ENCODE measurements at places on chromosomes 13 and 19.

DNA sequence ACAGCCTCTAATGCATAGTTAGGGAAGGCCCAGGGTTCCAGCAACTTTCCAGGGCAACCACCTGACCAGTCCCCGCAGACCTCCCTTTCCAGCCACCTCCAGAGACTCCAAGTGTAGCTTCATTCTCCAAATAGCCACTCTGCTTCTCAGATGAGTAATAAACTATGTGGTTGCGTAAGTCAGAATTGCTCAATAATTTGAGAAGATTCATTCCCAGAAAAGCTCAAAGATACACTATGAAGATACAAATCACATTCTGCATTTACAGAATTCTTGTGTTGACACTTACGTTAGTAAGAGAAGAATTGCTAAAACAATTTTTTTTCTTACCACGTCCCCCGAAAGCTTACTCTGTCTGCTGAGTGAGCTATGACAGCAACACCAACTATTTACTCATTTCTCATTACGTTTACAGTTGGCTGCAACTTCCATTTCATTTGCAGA lies 8.2 kb upstream of the LATS2 start:
- peak; percentile 31 for DNase-seq

- DNase-seq = no peak
Observed at GRCh38 chr19:37346091-37346490, 24.8 kb upstream of the ZNF527 start.

GRCh38 chr13:97851269-97851668 lies 102.2 kb upstream of the IPO5 start:
- no peak for DNase-seq

DNA sequence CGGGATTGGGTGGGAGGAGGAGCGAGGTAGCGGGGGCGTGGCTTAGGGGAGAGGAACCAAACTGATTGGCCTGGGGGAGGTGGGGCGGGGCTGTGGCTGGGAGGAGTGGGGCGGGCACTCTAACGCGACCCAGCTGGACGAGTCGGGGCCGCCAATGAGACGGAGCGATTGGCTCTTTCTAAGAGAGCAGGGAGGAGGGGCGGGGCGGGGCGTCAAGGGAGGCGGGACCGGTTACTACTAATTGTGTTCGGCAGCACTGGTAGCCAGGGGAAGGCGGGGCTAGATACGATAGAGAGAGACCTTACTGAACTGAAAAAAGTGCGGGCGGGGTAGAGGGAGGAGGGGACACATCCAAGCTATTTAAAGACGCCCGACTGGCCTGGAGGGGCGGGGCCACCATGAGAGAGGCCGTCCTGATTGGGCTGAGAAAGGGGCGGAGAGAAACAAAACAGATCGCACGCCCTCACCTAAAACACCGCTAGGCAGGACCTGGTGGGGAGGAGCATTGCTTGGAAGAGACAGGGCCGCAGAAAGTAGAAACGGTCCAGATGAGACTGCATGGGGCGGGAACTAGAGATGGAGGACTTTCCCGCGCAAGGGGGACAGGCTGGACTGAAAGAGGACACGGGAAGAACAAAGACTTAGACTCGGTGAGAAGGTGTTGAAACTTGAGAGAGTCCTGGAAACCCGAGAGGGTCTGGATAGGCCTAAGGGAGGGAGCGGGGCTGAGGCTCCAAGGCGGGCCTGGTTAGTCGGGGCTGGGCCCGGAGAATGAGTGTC lies at the start of gene KCNC3:
Gene KCNC3 (minus strand): TSS at position 232 of the 780 bp plus-strand sequence. CDS start 295 bp downstream, outside the sequence.
- peak; percentile 78 for DNase-seq

DNA sequence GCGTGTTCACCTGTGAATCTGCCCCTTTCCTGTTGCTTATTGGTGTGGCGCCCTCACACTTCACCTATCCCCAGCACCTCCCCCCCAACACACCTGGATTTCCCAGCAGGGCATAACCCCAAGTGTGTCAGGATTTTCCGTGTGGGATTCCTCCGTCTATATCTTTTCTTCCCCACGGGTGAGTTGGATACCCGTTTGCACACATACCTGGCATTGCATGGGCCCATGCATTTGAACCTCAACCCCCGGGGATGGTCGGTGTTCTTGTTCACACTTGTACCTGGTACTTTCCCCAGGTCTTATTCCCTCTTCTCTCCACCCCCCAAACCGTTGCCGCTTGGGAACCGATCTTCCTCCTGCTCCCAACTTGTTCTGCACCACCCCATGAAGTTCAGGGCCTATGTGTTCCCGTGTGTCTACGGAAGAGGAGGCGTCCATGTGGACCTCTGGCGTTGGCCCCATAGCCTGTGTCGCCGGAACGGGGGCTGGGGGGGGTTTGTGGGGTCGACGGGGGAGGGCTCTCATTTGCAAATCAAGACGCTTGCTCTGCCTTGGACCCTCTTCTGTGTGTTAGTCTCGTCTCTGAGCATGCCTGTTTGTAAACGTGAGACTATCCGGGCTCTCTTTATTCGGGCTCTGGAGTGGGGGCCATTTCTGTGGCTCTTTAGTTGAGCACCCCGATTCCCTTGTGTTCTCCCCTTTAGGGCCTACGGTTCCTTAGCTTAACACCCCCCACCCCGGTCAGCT lies 1.7 kb downstream of the PRR12 start:
- no peak for DNase-seq

DNA sequence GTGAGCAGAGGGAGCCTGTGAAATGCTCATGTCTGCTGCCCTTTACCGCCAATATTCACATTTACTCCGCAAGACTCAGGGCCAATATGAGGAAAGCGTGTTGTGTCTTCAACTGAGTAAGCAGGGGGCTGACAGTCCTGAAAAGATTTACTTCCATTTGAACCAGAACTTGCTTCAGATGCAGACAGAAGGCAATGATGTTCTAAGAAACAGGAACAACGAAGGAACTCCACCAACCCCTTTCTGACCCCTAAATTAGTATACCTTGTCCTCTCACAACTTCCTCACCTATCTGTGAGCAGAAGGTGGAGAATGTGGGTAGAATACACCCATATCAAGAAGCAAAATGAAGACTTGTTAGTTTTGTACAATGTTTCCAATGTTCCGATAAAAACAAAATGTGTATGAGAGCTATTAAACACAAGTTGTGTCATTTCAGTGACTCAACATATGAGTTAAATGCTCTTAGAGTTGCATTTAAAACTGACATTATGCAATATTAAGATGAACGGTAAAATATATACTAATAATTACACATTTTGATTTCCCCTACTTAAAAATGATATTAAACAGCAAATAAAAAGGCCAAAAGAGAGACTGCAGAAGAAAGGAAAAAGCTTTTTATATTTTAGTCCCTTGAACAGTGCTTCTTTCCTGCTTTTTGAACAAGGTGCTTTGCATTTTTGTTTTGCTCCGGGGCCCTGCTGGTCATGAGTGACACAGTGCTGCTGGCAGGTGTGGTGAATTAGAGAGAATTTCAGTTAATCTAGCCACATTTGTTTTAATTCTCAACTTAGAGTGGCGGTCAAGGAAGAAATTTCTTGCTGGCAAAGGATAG lies 16.0 kb downstream of the TMEM272 start:
- DNase-seq = no peak

GRCh38 chr19:19371059-19371458 lies 34.4 kb upstream of the GATAD2A start:
- no peak for DNase-seq

GRCh38 chr13:113393226-113393562 lies 29.3 kb upstream of the GRTP1 start:
- DNase-seq = no peak

DNA sequence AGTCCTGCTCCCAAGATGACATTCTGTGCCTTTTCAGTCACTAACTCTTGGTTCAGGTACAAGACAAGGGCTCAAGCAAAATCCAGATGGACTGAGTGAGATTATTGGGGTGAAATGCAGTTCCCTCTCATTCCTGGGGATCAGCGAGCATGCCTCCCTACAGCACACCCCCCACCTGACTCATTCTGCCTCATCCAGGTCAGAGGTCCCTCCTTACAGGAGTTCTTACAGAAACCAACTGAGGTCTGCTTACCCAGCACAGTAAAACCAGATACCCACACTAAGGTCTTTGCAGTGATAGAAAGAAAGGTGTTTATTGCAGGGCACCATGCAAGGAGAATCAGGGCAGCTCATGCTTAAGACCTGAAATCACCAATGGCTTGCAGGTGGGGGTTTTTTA lies 21.6 kb upstream of the MRI1 start:
- no peak for DNase-seq

- DNase-seq = no peak
Observed at GRCh38 chr19:19204181-19204580, 967 bp upstream of the NR2C2AP start.

DNA sequence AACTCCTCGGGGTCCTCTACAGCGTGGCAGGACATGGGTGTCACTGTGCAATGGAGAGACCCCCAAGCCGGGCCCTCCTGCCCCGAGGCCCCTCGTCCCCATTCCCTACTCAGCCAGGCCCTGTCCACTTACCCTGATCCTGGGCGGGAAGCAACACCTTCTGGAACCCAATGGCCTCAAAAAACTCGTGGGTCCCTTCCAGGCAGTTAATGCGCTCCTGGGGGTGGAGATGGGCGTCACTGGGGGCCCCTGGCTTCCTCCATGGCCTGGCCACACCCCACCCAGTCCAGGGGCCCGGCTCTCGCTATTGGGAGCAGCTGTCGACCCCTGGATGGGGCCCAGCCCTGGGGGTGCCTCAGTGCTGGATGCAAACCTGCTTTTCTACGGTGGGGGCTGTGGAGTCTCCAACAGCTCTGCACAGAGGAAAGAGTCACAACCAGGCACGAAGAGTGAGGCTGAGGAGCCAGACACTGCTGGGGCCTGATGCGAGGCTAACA lies 10.8 kb downstream of the UBXN6 start:
- no peak for DNase-seq

DNA sequence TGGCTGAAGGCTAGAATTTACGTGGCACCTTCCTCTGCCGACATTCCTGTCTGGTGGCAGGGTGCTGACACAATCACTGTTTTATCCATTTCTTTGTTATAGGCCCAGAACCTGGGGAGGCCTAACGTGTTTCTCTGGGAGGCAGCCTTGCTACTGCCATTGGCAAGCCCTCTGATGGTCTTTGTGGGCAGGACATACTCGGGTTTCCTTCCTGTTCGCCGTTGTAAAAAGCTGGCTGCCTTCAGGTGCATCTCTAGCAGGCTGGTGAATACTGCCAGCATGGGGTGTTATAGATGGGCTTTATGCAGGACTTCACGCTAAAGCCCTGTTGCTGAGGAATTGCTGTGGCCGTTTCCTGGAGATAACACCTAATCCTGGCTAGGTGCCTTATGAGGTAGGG lies 28.1 kb downstream of the B3GLCT start:
- DNase-seq = no peak

DNA sequence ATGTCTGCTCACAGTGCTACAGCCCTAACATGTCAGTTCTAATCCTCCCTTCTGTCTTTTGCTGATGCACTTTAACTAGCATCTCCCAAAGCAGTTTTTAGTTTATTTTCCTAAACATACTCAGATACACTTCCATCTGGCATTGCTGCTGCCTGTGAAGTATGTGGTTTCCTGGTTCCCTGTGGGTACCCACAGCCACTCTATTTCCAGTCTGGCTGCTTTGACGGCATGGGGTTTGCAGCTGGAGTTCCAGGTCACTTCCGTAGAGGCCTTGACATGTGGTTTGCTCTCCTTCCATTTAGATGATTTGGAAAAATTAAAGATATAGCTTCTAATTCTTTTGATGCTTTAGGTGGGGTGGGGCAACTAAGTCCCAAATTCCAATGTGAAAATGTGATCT lies 375.5 kb downstream of the PCDH20 start:
- DNase-seq = no peak

Data from epithelial cell of prostate (primary cell).